Substantia nigra (tissue), 51 donors: ENCODE measurements at places on chromosomes 12 and 14.

- no peak for DNase-seq
These were observed 216.5 kb upstream of the RTL1 start for GRCh38 chr14:101119830-101120571.

GRCh38 chr12:52884526-52885293 lies 20.2 kb downstream of the KRT8 start:
- DNase-seq, result peak; percentile 67

DNA sequence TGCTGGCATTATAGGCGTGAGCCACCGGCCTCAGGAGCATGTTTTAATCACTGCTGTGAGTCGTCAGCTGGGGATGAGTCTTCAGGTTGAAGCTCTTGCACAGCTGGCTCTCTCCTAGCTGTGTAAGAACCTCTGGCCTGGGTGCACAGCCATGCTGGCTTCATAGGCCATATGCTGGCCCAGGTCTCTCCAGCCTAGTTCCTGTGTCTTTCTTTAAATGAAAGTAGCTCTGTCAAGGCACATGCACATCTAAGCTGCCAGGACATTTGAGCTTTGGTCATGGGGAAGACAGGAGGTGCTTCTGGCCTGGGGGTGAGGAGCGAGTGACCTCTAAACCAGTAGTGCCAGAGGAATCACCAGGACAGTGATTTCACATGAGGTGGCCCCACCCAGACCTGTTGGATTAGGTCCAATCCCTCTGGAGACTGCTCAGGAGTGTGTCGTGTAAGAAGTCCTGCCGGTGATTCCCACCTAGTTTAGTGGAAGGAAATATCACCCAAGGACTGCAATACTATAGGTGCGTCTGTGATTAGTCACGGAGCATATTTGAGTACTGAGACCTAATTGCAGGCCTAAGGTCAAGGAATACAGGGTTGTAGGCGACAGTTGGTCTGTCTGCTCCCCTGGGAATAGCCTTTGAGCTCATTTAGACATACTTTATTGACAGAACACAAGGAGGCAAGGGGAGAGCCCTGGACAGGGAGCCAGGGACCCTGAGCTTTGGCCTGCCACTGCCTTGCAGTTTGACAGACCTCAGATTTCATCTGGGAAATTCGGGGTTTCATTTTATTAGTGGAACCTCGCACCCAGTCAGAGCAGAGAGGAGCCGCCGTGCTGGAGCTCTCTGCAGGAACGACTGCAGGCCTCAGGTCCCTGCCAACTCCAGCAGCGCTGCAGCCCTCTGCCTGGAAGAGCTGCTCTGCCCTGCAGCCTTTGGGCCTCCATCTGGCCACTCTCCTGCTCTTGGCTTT lies 67.0 kb downstream of the ANKRD9 start:
- no peak for DNase-seq

GRCh38 chr14:105411017-105411941 lies 8.3 kb upstream of the MTA1 start:
- no peak for DNase-seq

DNA sequence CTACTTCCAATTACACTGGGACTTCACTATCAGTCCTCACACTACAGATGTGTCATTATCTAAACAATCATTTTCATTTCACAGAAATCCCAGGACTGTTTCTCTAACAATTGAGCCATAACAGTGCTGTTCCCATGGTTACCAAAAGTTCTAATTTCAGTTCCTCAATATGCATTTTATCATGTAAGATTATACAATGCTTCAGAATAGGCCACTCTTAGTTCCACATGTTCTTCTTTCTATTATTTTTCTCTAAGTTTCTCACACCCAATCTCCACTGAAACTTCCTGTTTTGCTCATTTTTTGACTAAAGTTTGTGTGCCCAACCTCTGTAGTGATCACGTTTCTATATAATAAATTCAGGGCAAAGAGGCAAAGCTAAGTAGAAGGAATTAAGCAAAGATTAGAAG lies 185.8 kb downstream of the DUSP6 start:
- DNase-seq, result no peak

GRCh38 chr12:103930787-103931735 lies 851 bp downstream of the HSP90B1 start:
- DNase-seq, result peak; percentile 25

DNA sequence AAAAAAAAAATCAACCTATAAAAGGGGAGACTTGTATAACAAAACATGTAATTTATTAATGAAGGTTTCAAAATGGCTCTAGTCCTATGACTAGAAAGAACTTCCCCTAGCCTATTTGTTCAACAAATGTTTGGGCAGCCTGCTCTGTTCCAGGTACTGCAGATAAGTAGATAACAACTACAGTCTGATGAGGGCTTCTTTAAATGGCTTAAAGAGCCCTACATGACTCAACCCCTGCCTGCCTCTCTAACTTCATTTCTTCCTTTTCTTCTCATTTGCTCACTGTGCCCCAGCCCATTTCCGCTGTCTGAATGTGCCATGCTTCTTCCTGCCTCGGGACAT lies 21.5 kb downstream of the ALDH6A1 start:
- DNase-seq, result no peak

GRCh38 chr14:79992407-79993198 lies 218.7 kb downstream of the DIO2 start:
- DNase-seq, result no peak

- no peak for DNase-seq
These were observed 62.9 kb downstream of the CCDC91 start for GRCh38 chr12:28253161-28253641.

- DNase-seq, result no peak
These were observed 268.8 kb downstream of the ADGRD1 start for GRCh38 chr12:131222329-131223139.

DNA sequence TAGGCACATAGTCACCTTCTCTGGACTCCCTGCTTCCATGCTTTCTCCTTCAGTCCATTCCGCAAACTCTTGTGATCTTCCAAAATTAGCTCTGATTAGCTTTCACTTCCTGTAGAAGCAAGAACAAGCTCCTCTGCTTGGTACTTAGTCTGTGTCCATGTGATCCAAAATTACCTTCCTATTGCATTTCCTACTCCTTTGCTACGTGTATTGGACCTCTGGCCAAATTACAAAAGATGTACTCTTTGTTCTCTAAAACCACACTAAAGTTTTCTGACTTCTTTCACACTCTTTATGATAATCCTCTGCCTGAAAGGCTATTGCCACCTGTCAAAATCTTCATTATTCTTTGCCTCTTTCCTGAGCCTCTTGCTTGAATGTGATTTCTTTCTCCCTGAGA lies 786 bp upstream of the TSFM start:
- DNase-seq, result no peak

GRCh38 chr12:130177635-130178242 lies 15.5 kb downstream of the FZD10 start:
- DNase-seq, result no peak

GRCh38 chr14:45252366-45253069 lies 484 bp downstream of the MIS18BP1 start:
- DNase-seq, result no peak

- DNase-seq, result no peak
These were observed 602.9 kb downstream of the TMEM121 start for GRCh38 chr14:106129274-106129673.

GRCh38 chr12:25825446-25825845 lies 133.0 kb upstream of the RASSF8 start:
- DNase-seq, result no peak
